ENCODE measurements at places on chromosomes 7 and 10.

DNA sequence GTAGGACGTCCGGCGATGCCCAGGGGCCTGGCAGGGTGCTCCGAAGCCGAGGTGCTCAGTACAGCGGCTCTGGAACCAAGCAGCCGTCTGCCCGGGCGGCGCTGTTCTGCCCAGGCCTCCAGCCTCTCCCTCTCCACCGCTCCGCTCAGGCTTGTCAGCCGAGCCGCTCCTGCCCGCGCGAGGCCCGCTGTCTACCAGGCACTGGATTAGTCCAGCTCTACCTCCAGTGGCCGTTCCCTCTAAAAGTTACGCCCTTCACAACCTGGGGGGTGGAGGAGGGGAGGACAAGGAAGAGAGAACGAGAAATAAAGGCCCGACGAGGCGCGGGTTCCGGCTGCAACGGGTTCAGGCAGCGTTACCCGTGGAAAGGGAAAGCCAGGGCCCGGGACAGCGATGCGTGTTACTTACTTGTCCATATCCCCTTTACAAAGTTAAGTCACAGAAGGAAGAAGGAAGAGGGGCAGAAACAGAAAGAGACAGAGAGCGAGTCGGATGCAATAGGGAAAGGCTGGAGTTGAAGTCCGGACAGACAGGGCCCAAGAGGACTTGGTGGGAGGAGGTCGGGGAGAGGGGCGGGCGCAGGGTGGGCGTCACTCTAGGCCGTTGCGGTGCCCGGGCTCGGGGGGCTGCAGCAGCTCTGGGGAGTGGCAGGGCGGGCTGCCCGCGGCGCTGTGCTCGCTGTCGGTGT, 2.8 kb downstream of the SP8 start:
- DNase-seq: no peak

GRCh38 chr7:47259682-47260081, 322.2 kb downstream of the TNS3 start:
- DNase-seq: no peak

- DNase-seq: no peak
Measured at GRCh38 chr10:91924212-91925021, 847 bp downstream of the BTAF1 start.

DNA sequence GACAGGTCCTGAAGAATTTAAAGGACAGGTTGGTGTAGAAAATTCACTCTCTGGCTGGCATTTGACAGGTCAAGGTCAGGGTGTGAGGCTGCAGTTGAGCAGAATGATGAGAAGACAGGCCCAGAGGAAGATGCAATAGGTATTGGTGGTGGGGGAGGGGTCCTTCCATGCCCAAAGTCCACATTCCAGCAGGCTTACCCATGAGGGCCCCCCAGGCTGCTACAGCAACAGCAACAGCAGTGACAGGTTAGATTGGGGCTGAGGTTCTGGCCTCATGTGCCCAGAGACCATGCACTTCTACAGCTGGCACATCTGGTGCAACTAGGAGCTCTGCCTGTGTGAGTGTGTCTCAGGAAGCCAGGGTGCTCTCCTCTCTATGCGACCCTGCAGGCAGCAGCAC, 223.5 kb upstream of the GHITM start:
- no peak for DNase-seq

GRCh38 chr10:12594448-12594944, 245.1 kb downstream of the CAMK1D start:
- no peak for DNase-seq

- DNase-seq: peak; percentile 64
Measured at GRCh38 chr7:23893176-23893941, 183.3 kb downstream of the STK31 start.

DNA sequence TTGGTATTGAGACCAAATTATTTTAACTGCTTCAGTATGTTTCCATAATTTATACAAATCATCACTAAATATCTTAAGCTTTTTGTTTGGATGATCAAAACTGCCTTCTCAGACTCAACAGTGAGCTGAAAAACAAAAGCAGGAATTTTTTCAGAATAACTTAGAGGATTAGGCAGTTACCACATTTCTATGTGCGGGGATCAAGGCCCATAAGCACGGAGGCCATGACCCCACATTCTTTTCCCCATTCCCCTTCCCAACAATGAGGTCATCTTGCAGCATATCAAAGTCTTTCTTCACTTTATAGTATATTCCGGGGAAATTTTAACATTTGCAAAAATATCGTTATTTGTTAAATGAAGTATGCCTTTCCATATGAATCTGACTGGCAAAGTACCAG, 125.8 kb downstream of the ELMO1 start:
- no peak for DNase-seq

- no peak for DNase-seq
Measured at GRCh38 chr7:17044396-17044795, 162.6 kb upstream of the AGR3 start.

DNA sequence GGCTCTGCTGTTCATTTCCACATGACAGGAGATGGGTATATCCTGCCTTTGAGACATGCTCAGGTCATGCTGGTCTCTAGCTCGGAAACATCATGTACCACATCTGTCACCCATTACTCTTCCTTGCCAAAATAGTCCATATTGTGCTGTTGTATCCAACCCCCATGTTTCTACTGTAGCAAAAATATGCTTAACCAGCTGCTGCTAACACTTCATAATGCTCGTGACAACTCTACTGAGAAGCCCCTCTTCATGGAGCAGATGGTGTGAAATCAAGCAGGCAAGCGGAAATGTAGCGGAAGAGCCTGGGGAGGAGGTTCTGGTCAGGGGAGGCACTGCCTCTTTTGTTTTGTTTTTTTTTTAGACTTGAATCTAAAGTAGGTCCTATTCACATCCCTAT, 82.9 kb downstream of the NPY start:
- no peak for DNase-seq

- no peak for DNase-seq
Measured at GRCh38 chr7:125644109-125644508, 714.5 kb upstream of the POT1 start.

- DNase-seq: no peak
Measured at GRCh38 chr10:110867807-110868465, 3.8 kb upstream of the PDCD4 start.

DNA sequence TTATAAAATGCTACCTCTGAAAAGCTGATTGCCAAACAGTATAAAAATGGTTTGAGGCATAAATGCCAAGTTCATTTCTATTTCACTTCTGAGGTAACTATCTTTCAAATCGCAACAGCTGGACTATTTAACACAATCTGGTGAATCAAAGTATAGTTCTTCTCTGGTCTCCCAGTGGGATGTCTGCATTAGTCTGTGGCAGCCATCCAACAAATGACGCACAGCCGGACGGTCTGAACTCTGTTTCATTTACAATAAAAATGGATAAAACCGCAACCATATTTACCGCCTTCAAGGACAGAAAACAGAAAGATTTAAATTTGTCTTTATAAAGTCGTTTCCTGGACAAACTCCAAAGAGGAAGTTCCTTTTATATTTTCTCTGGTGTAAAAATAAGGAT, 41.9 kb downstream of the ENO4 start:
- peak; percentile 45 for DNase-seq

DNA sequence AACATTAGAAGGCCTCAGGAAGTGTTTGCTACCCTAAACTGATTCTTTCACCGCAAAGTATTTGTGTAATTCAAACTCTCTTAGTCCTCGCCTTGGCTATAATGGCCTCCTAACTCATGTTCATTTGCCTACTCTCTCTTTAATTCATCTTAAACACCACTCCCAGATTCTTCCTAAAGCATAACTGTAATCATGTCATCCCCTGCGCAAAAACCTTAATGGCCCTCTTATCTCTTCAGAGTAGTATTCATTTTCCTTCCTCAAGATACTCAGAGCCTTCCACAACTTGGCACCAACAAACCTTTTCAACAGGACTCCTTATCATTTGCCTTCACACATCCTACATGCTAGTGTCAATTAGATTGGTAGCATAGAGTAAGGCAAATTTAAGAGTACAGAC, 42.9 kb downstream of the CSTF2T start:
- no peak for DNase-seq

GRCh38 chr10:132634241-132634946, 96.8 kb downstream of the INPP5A start:
- DNase-seq: no peak

DNA sequence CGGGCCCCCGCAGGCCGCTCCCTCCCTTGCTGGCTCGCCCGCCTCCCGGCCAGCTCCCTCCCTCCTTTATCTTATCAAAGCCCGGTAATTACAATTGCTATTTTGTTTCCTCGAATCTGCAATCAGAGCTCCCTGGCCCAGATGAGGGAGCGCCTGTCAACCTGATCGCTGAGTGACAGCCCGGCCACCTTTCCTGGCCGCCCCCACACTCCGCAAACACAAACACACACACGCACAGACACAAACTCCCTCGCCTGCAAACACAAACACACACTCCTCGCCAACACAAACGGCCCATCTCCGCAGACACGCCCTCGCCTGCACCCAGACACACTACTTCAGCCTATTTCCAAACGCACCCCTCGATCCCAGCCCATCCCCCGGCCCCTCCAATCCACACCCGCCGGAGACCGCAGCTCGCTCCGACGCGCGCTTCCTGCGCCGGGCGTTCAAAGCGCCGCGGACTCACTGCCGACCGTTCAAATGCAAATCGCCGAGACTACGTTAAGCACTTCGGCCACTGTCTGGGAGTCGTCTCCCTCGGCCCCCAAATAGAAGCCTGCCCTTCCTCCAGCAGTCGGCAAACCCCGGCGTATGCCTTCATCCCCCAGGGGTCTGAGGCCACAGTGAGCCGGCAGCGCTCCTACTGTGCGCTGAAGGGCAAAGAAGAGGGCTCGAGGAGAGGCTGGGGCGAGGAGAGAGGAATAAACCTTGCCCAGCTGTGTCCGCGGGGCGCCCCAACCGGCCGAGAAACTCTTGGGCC, 3.0 kb upstream of the FGF8 start:
- no peak for DNase-seq

DNA sequence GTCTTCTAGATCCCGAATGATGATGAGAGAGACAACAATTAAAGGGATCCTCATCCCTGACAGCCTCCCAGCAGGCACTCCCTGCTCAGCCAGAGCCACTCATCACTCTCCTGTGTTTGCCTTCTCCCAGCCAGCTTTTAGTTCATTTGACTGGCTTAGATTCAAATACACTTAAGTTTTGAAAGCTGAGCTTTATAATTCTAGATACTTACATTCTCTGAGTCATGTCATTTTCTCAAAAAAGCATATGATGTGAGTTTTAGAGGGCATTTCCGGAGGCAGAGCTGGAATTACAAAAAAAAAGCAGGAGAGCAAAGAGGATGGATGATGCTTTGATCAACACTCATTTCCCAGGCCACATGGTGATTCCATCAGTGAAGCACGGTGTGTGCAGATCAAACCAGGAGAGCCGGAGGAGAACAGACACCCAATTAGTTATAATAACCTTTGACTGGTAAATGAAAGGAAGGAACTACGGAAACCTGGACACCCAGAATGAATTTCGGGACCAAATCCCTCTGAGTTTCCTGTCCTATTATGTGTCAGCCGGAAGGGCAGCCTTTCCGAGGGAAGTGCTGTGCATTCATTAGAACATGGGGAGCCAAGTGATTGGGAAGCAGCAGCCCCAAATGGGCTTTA, 81.5 kb upstream of the HPS1 start:
- DNase-seq: no peak

DNA sequence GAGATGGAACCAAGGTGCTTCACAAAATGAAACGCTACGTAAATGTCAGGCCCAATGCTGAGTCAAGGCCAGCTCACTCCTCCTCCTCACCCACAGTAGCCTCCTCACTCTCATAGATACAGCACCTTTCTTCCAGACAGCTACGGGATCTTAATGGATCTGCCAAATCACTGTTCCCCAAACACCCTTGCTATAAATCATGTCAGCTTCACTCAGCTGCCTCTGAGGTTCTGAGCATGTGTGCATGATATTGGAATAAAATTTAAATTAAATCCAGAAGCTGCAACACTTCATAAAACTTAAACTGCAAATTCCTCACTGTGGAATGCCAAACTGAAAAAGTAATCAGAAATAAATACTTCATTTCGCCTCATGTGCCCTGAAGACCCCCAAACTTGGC, 14.7 kb upstream of the CPXM2 start:
- DNase-seq: no peak

DNA sequence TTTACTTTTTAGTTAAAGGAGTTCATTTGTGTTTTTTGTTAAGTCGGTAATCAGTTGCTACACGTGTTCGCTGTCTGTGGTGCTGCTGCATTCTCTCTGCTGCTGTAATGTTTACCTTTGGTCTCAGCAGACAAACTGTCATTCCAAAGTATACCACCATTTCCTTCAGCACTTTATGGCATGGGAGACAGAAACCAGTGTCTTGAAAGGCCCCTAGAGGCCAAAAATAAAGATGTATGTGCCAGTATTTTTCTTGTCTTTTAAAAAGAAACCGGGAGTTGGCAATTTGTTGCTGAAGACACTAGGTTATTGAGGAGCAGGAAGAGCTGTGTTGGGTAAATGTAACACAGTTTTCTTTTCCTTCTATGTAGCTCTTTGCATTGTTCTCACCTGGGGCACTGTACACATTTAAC, 24.1 kb downstream of the ZNF92 start:
- DNase-seq: no peak

GRCh38 chr10:52785418-52785817, 12.8 kb upstream of the MBL2 start:
- no peak for DNase-seq

GRCh38 chr7:92695308-92696261, 105.4 kb upstream of the FAM133B start:
- DNase-seq: peak; percentile 86

DNA sequence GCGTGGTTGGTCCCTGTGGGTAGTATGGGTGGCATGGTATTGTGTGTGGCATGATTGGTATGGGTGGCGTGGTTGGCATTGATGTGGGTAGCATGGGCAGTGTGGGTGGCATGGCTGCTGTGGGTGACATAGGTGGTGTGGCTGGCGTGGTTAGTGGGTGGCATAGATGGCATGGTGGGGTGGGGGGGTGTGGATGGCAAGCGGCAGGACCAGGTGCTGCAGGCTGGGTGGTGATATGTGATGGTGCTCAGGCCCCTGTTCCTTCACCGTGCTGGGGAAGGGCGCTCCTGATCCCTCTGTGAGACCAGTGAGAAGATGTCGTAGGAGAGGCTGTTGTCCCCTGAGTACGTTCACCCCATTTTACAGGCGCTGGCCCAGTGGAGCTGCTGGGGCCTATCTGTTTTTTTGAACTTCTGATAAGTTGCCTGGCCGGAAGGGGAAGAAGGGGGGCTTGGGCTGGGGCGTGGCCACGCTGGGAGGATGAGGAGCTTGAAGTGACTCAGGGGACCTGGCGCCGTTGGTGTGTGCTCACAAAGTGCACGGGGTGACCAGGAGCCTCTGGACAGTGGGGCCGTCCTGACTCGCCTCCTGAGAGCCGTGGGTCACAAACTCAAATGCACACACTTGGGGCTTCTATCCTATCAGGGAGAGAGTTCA, 17.5 kb downstream of the INPP5A start:
- DNase-seq: no peak

- DNase-seq: peak; percentile 34
Measured at GRCh38 chr7:112510001-112510742, 29.4 kb downstream of the LSMEM1 start.

GRCh38 chr7:21028186-21028585, 241.5 kb upstream of the SP8 start:
- DNase-seq: no peak

DNA sequence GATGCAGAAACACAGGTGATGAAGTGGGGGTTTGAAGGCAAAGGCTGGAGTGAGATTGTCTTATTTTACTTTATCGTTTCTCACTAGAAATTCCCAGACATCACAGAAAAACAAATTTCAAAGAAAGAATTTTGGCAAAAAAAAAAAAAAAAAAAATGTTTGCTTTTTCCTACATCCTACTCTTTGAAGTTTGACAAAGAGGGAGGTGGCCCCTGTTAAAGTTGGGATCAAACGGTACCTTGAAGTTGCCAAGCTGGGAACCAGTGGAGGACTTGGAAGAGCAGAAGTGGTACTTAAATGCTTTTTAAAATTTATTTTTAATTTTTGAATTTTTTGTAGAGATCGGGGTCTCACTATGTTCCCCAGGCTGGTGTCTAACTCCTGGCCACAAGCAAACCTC, 63.9 kb upstream of the KIF5B start:
- DNase-seq: no peak

All from AG04449 (cell line).